Lower leg skin (tissue), 4 donors: ENCODE measurements at places on chromosomes 6 and 20. TPM values are rescaled to one million over a fixed set of nuclear protein-coding genes. Genes with fewer than 3 reads are reported as not detected.

DNA sequence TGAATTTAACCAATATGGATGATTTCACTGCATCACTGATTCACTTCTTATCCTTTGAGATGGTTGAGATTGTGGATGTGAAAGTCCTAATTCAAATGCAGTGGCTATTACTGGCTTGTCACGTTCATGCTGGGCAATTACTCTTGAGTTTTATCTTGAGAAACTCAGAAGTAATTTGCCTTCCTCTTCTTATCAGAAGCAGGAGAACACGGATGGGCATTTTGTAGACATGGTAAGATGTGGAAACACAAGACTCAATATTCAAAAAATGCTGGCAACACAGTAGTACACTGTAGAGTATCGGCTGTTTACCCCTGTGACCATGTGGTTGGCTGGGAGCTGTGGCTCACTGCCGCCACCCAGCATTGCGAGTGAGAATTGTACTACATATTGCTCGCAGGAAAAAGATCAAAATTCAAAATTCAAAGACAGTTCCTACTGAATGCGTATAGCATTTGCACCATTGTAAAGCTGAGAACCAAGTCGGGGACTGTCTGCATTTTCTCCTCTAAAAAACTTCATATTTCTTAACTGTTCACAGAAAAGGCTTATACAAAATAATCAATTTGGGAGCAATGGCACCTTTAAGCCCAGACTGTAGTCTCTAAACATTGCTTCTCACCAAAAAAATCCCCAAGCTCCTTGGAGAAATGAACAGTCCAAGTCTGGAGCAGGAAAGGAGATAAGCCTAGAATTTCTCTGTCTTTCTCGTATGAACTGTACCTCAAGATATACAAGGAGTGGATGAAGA is 61.9 kb upstream of the ELOVL5 start:
- DNase-seq, result no peak

DNA sequence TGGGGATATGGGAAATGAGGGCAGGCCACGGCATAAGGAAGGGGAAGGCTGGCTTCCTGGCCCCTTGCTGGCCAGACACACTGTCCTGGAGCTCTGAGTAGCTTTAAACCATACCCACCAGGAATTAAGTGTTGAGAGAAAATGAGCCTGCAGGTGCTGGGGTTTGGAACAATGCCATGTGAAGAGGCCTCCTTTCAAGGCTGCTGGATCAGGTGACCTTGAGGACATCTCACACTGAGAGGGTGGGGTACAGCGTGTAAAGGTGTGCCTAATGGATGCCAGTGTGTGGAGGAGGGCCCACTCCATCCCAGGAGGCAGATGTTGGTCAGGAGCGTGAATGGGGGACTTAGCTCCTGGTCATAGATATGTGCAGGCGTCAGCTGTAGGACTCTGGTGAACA is 74.8 kb upstream of the MLN start:
- DNase-seq, result no peak

DNA sequence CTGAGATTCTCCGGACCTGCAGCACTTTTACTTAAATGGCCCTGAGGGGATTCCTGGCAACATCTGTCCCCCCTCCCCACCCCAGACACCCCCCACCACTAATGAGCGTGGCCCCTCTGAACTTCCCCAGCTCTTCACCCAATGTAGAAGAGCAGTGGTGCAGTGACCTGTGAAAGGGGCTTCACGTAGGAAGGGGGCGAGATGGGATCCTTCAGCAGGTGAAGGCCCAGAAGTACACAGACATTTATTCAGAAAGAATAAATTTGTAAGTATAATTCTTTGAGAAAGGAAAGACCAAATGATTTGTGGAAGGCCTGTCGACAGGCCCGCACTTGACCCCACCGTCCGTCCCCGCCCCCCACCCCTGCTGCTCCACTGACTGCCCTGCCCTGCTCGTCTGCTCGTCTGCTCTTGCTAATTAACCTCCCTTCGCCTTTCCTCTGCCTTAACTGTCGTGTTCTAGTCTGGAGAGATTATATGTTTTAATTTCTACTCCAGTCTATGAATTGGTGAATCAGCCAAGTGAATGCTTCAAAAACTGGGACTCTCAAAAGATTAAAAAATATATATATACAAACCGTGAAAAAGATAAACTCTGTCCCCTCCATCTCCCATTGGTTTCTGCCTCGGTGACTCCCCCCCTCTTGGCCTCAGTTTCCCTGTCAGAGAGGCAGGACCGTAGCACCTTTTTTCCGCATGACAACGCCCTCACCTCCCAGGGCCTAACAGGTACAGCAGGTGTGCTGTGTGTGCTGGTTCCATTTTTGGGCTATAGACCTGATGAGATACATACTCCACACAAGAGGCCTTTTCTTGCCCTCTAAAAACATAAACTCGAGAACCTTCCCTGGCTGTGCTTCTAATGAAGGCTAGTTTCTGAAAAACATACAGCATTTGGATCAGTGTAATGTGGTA is 49.2 kb downstream of the GNAS start:
- no peak for DNase-seq

The PDE7B gene
- 1.3 TPM for total RNA-seq

DNA sequence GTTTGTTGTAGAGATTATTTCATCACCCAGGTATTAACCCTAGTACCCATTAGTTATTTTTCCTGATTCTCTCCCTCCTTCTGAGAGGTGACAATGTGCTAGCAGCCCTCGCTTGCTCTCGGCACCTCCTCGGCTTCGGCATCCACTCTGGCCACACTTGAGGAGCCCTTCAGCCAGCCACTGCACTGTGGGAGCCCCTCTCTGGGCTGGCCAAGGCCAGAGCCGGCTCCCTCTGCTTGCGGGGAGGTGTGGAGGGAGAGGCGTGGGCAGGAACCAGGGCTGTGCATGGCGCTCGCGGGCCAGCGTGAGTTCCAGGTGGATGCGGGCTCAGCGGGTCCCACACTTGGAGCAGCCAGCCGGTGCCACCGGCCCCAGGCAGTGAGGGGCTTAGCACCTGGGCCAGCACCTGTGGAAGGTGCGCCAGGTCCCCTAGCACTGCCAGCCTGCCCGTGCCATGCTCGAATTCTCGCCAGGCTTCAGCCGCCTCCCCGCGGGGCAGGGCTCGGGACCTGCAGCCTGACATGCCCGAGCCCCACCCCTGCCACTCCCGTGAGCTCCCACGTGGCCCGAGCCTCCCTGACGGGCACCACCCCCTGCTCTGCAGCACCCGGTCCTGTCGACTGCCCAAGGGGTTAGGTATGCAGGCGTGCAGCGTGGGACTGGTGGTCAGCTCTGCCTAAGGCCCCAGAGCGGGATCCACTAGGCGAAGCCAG is 221.9 kb downstream of the WDR27 start:
- DNase-seq, result no peak

The PTCRA gene
- not detected for total RNA-seq

The TGM3 gene
- total RNA-seq, result 111 TPM

GRCh38 chr20:37615340-37616109 is 78.3 kb upstream of the CTNNBL1 start:
- DNase-seq, result no peak

- DNase-seq, result no peak
These were observed 19.7 kb upstream of the GSTA4 start for GRCh38 chr6:53014744-53015143.
